Calu3 (cell line): ENCODE measurements at places on chromosomes 2 and 18. TPM values are rescaled to one million over a fixed set of nuclear protein-coding genes. Genes with fewer than 3 reads are reported as not detected.

Gene COBLL1
- 44.9 and 56.9 TPM in 2 replicates for total RNA-seq

Gene ID2
- 77.8 and 92.5 TPM in 2 replicates for total RNA-seq

Gene PAX3
- not detected in 2 replicates for total RNA-seq

DNA sequence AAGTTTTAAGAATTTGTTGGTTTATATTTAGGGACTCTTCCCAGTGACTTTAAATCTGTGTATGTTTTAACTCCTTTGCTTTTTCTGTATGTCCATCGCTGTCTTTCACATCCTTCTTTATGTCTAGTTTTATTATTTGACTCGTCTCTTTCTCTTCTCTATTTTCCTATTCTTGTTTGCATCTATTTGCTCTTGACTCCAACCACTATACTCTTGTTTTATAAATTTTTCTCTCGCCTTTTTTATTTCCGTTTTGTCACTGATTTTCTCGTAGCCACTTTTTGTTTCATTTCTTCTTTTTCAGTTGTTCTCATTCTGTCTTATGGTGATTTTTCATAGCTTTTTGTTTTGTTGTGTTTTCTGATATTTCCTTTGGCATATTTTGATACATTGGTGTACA is 170.5 kb upstream of the NETO1 start:
- DNase-seq, result no peak
- no peak overlapping the region for H3K4me3 ChIP-seq
- no peaks in the 10 kb centered on the region for H3K36me3 ChIP-seq
- H3K27me3 ChIP-seq, result no peaks in the 10 kb centered on the region
- peaks cover 17% of the 10 kb centered on the region for H3K4me1 ChIP-seq

- no peak for DNase-seq
- no peak overlapping the region for H3K27ac ChIP-seq
- H3K4me3 ChIP-seq, result no peak overlapping the region
- peaks cover 5% of the 10 kb centered on the region for H3K4me1 ChIP-seq
These were observed 11.4 kb upstream of the KCNJ13 start for GRCh38 chr2:232787806-232788205.

- DNase-seq, result no peak
- H3K27me3 ChIP-seq, result no peaks in the 10 kb centered on the region
- peaks cover 2% of the 10 kb centered on the region for H3K36me3 ChIP-seq
- H3K4me1 ChIP-seq, result no peaks in the 10 kb centered on the region
These were observed 203.3 kb downstream of the GBX2 start for GRCh38 chr2:235964787-235965390.

DNA sequence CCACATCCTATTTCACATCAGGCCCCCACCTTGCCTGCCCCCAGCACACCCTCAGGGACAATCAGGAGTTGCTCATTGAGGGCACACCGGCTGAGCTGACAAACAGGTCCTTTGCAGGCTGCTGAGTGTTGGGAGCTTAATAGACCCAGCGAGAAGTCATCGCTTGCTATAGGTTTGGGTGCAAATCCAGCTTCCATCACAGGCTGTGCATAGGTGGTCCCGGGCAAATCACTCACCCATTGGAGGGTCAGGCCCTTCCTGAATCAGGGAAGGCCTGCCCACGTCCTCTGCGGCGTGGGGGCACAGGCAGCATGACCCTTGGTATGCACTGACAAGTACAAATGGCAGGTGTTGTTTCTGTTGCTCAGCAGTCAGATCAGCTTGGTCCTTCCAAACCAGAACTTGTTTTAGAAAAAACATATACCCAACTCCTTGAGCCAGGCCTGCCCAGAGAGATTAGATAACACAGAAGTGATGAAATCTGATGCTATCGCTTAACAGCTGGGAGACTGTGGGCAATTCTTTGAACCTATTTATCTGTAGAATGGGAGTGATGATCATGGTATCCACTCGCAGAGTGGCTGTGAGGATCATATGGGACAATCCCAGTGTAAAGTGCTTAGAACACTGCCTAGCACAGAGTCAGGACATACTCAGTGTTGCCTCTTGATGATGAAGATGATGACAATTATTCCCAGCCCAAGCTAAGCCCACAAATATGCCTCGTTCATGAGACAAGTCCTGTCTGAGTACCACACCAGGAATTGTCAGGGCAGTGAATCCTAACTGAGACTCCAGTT is 34.9 kb downstream of the SMAD7 start:
- H3K36me3 ChIP-seq, result peaks cover 5% of the 10 kb centered on the region
- H3K4me3 ChIP-seq, result no peak overlapping the region
- H3K27me3 ChIP-seq, result no peaks in the 10 kb centered on the region
- no peak for DNase-seq
- peaks cover 17% of the 10 kb centered on the region for H3K4me1 ChIP-seq
- H3K27ac ChIP-seq, result no peak overlapping the region

- no peaks in the 10 kb centered on the region for H3K36me3 ChIP-seq
- DNase-seq, result peak; percentile 30
- peak overlapping the region; percentile 46 for H3K4me3 ChIP-seq
These were observed 176.7 kb downstream of the NRP2 start for GRCh38 chr2:205858881-205859441.

GRCh38 chr2:85853499-85854165 is 35.2 kb downstream of the ST3GAL5 start:
- H3K4me3 ChIP-seq, result no peak overlapping the region
- DNase-seq, result no peak
- no peaks in the 10 kb centered on the region for H3K4me1 ChIP-seq
- H3K27ac ChIP-seq, result no peak overlapping the region
- H3K36me3 ChIP-seq, result no peaks in the 10 kb centered on the region
- peaks cover 37% of the 10 kb centered on the region for H3K27me3 ChIP-seq

- H3K36me3 ChIP-seq, result peaks cover 33% of the 10 kb centered on the region
- no peak for DNase-seq
- no peak overlapping the region for H3K27ac ChIP-seq
- H3K4me1 ChIP-seq, result peaks cover 37% of the 10 kb centered on the region
- H3K4me3 ChIP-seq, result no peak overlapping the region
These were observed 102.3 kb upstream of the CD302 start for GRCh38 chr2:159900343-159900742.

DNA sequence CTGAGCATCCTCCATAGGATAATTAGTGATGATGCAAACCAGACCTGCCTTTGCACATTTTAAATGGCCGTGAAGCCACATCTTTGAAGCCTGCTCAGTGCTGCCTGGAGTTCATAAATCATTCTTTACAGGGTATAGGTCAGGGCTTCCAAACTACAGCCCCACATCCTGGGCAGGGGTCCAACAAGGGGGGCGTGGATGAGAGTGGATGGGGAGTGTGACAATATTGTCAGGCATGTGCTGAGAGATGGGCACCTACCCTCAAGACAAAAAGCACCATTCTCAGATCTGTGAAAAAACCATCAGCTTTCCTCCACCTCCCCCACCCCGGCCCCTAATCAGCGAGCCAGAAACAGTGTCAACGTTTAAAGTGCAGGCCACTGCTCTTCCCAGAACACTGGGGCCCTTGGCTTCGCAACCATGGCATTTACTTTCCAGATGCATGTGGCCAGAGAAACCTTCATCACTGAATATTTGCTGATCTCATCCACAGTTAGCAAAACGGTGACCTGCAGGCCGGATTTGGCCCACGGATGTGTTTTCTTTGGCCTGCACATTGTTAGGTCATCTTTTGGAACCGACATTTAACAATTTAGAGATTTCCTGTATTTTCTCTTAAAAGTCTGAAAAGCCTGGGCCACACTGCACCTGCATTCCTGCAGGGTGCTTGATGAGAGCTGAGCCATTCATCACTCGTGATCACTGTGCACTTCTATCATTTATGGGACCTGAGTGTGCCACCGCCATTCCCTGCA is 130.7 kb downstream of the ANKRD44 start:
- no peaks in the 10 kb centered on the region for H3K36me3 ChIP-seq
- H3K4me3 ChIP-seq, result no peak overlapping the region
- no peak overlapping the region for H3K27ac ChIP-seq

- no peaks in the 10 kb centered on the region for H3K27me3 ChIP-seq
- H3K27ac ChIP-seq, result peak overlapping the region; percentile 27
These were observed 82.1 kb downstream of the HS1BP3 start for GRCh38 chr2:20568501-20569463.

- no peaks in the 10 kb centered on the region for H3K36me3 ChIP-seq
- DNase-seq, result no peak
- peaks cover 75% of the 10 kb centered on the region for H3K27me3 ChIP-seq
- H3K4me3 ChIP-seq, result no peak overlapping the region
- peaks cover 10% of the 10 kb centered on the region for H3K4me1 ChIP-seq
- no peak overlapping the region for H3K27ac ChIP-seq
These were observed 61.5 kb downstream of the TNS1 start for GRCh38 chr2:217941339-217941738.

DNA sequence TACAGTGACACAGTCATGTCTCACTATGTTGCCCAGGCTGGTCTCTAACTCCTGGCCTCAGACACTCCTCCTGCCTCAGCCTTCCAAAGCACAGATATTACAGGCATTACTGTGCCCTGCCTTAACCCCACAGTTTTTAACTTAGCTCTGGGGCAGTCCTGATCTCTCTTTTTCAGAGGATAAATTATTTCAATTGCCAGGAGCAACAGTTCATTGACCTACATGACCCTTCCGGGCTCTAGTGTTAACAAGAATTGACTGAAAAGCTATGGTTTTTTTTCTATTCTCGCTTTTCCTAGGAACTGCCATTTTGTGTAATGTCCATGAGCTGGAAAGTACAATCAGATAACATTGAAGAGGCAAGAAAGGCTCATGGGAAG is 92.8 kb downstream of the HNRNPLL start:
- no peak overlapping the region for H3K4me3 ChIP-seq
- H3K27ac ChIP-seq, result no peak overlapping the region
- H3K27me3 ChIP-seq, result no peaks in the 10 kb centered on the region
